ENCODE measurements at places on chromosomes 4 and X.
A peak's percentile ranks its signal among the peaks of the same experiment; 100 is the strongest.

GRCh38 chr4:56200275-56200674, 187.0 kb downstream of the AASDH start:
- DNase-seq: no peak

GRCh38 chr4:152185786-152186550, 349.9 kb downstream of the FBXW7 start:
- DNase-seq: peak; percentile 19

DNA sequence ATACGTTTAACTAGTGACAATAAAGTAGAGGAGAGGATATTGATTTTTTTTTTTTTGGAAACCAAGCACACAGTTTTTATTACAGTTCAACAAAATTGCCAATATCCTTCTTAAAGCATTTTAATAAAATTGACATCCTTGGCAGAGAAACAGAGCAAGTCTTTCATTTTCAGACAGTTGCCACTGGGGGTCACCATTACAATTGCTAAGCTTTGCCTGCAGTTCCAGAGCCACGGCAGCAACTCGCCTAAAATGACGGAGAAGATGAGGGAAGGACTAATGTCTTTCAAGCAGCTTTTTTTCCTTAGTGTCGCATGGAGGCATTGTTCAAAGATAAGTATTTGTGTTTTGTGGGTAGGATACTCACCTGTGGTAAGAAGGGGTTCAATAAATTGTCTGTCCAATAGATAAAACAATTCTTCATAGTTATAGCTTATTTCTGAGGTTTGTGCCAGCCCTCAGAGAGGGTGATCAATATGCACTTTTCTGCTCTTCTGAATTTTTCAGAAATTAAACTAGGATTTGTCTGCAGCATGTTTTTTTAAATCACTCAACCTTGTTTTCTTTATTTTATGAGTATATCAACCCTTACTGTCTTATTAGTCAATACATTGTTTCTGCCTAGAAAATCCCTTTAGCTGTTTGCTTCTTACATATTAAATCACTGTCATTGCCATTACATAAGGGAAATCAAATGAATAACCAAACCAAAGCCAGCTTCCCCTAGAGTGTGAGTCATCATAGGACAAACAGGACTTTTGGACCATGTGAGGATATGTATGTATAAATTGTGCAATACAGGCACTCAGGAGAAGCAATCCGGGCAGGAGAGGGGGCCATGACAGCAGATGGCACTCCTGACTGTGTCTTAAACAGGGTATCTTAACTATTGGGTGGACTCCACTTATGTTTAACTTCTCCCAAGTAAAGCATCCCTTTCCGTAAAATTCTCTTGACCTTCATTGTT, 508.1 kb upstream of the ARX start:
- DNase-seq: no peak

GRCh38 chr4:109811707-109812106, 3.9 kb upstream of the GAR1 start:
- no peak for DNase-seq
